AG04450 (cell line): ENCODE measurements at places on chromosomes 16 and 17.

- DNase-seq, result no peak
These were observed 151.1 kb downstream of the IRF8 start for GRCh38 chr16:86050111-86050510.

GRCh38 chr17:48756830-48757251 lies 28.3 kb upstream of the HOXB13 start:
- DNase-seq, result no peak

GRCh38 chr17:41535764-41536481 lies 7.8 kb upstream of the KRT19 start:
- no peak for DNase-seq

DNA sequence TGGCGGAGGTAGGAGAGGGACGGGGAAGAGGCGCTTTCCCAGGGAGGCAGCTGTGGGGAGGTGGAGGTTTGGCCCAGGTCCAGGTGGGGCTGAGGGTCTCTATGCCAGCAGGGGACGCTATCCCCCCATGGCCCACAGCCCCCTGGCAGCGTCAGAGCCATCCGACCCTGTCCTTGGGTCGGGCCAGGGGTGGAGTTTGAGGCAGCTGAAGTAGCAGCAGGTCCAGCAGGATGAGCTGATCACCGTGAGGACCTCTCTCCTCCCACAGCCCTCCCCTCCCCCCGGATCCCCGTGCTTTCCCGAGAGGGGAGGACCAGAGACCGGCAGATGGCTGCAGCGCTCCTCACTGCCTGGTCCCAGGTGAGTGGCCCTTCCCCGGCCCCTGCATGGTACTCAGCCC lies 3.2 kb downstream of the ZNF205 start:
- no peak for DNase-seq

GRCh38 chr17:36610474-36610873 lies 9.1 kb downstream of the MRM1 start:
- DNase-seq, result no peak

DNA sequence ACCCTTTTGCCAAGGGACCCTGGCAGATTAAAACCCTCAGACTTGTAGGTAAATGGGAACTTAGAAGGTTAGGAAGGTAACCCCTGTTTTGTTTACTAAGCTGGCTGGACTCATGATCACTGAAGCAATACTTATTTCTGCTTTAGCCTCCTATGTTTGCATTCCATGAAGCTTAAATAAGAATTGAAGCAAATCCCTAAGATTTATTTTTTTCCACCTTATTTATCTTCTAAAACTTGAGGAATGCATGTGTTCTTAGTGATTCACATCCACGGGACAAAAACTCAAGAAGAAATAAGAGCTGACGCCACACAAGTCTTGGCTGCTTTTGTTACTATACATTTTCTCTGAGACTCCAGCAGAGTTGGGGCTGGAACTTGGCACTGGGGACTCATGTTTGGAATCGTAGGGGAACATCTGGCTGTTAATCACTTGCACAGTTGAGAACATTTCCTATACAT lies 35.5 kb downstream of the CLUAP1 start:
- DNase-seq, result peak; percentile 86
